Hepatocyte (in vitro differentiated cells): ENCODE measurements at places on chromosomes 12 and 14. TPM values are rescaled to one million over a fixed set of nuclear protein-coding genes. Genes with fewer than 3 reads are reported as not detected.

The SMCO2 gene
- not detected in 2 replicates for total RNA-seq

The TEX52 gene
- not detected in 2 replicates for total RNA-seq

The MSI1 gene
- 2.2 and 9.3 TPM in 2 replicates for total RNA-seq

The DDX51 gene
- total RNA-seq, result 5.8 and 6.8 TPM in 2 replicates

DNA sequence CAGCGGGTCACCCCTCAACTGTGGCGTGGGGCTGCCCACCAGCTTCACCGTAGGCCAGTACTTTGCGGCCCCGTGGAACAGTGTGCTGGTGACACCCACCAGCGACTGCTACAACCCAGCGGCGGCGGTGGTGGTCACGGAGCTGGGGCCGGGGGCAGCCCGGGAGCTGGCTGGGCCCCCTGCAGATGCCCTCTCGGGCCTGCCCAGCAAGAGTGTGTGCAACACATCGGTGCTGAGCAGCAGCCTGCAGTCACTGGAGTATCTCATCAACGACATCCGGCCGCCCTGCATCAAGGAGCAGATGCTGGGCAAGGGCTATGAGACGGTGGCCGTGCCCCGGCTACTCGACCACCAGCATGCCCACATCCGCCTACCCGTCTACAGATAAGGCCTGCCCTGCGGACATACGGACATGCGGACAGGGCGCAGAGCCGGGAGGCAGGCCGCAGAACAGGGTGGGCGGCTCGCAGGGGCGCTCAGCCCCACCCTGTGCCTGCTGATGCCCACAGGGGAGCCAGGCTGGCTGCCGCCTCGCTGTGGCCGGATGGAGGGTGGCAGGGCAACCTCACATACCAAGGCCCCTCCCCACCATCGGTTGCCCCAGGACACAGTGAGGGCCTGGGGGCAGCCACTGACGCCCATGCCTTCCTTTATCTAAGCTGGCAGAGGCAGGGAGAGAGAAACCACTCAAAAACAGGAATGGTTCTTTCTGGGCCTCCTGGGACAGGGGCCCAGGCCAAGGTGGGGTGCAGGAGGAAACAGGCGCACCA lies 55.5 kb downstream of the FAM222A start:
- H3K4me3 ChIP-seq, result no peak overlapping the region
- no peak for DNase-seq
- H3K27ac ChIP-seq, result no peak overlapping the region
- no peaks in the 10 kb centered on the region for H3K27me3 ChIP-seq
- H3K4me1 ChIP-seq, result peaks cover 3% of the 10 kb centered on the region

DNA sequence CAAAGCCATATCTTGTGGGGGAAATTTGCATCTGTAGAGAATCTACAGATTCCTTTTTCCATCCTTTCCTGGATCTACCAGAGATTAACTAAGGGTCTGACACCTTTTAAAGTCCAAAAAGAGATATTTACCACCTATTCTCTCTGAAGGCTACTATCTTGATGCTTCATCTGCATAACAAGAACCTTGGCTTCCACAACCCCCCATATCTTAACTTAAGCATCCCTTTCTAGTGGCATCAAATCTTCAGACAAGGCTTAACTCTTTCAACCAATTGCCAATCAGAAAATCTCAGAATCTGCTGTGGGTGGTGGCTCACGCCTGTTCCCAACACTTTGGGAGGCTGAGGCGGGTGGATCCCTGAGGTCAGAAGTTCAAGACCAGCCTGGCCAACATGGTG lies 74.3 kb upstream of the FICD start:
- H3K27ac ChIP-seq, result no peak overlapping the region
- DNase-seq, result no peak
- H3K4me1 ChIP-seq, result no peaks in the 10 kb centered on the region
- no peaks in the 10 kb centered on the region for H3K36me3 ChIP-seq
- H3K4me3 ChIP-seq, result no peak overlapping the region

GRCh38 chr14:45252366-45253069 lies 484 bp downstream of the MIS18BP1 start:
- H3K4me1 ChIP-seq, result no peaks in the 10 kb centered on the region
- H3K27ac ChIP-seq, result peak overlapping the region; percentile 63
- no peaks in the 10 kb centered on the region for H3K27me3 ChIP-seq
- DNase-seq, result peak; percentile 6
- H3K36me3 ChIP-seq, result no peaks in the 10 kb centered on the region

- no peaks in the 10 kb centered on the region for H3K36me3 ChIP-seq
- no peak for DNase-seq
- H3K4me3 ChIP-seq, result no peak overlapping the region
- no peaks in the 10 kb centered on the region for H3K27me3 ChIP-seq
- no peak overlapping the region for H3K27ac ChIP-seq
These were observed 38.3 kb upstream of the LDHB start for GRCh38 chr12:21695986-21696385.

DNA sequence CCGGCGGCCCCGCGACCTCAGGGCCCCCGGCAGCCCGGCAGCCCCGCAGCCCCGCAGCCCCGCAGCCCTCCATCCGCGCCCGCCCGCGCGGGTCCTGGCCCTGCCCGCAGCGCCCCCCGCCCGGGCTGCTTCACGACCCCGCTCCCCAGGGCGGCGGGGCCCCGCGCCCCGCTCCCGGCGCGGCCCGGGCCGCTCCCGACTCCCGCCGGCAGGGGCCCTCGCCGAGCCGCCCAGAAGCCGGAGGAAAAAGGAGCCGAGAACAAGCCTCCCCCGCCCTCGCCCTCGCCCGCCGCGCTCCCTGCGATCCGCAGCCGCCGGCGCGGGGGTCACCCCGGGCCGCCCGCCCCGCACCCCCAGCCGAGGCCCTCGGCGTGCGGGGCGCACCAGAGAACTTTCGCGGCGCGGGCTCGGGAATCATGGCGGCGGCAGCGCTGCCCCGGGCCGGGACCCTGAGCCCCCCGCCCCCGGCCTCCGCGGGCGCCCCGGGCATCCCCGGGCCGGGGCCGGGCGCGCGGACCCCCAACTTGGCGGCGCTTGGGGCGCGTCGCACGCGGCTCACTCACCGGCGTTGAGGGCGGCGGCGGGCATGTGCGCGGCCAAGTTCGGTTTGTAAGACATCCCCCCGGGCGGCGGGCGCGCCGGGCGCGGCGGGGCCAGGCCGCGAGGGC lies 521 bp downstream of the CDK2AP1 start:
- H3K4me1 ChIP-seq, result peaks cover 16% of the 10 kb centered on the region
- peak overlapping the region; percentile 96 for H3K27ac ChIP-seq
- no peaks in the 10 kb centered on the region for H3K27me3 ChIP-seq
- no peaks in the 10 kb centered on the region for H3K36me3 ChIP-seq
- H3K4me3 ChIP-seq, result peak overlapping the region; percentile 78
- peak; percentile 90 for DNase-seq

GRCh38 chr14:97564334-97564733 lies 767.2 kb downstream of the VRK1 start:
- DNase-seq, result no peak
- H3K36me3 ChIP-seq, result no peaks in the 10 kb centered on the region
- H3K27me3 ChIP-seq, result no peaks in the 10 kb centered on the region
- H3K27ac ChIP-seq, result no peak overlapping the region
- H3K4me1 ChIP-seq, result no peaks in the 10 kb centered on the region

DNA sequence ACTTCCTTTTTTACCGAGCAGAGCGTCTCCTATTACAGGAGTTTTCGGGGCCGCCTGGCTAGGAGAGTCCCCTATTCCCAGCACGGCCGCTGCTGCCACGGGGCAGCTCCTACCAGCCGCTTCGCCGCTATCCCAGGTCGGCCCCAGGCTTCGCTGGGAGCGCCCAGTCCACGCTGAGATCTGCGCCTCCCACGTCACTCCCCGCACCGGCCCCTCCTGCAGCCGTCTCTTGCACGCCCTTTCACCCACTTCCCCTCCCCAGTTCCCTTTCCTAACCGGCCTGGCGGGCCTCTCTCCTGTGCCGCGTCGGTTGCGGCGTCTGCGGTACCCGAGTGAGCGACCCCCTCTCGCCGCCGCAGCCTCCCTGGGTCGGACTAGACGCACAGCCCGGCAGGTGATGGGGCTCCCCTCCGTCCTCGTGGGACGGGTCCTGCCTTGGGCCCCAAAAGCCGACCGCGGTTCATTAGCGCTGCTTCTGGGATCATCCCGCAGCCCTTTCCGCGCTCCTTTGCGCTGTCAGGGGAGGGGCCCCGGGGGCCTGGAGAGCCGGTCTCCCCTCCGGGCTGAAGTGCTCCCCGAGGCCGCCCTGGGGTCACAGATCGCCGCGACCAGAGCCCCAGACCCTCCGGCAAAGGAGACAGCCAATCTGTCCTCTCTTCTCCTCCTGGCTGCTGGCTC lies 1318.4 kb downstream of the TMEM121 start:
- H3K27me3 ChIP-seq, result no peaks in the 10 kb centered on the region
- H3K36me3 ChIP-seq, result no peaks in the 10 kb centered on the region
- DNase-seq, result no peak
- H3K4me3 ChIP-seq, result no peak overlapping the region

GRCh38 chr14:70827752-70828151 lies 18.4 kb upstream of the MAP3K9 start:
- DNase-seq, result peak; percentile 44
- H3K4me3 ChIP-seq, result no peak overlapping the region
- H3K36me3 ChIP-seq, result no peaks in the 10 kb centered on the region
- no peaks in the 10 kb centered on the region for H3K27me3 ChIP-seq
- no peaks in the 10 kb centered on the region for H3K4me1 ChIP-seq
- H3K27ac ChIP-seq, result peak overlapping the region; percentile 56

DNA sequence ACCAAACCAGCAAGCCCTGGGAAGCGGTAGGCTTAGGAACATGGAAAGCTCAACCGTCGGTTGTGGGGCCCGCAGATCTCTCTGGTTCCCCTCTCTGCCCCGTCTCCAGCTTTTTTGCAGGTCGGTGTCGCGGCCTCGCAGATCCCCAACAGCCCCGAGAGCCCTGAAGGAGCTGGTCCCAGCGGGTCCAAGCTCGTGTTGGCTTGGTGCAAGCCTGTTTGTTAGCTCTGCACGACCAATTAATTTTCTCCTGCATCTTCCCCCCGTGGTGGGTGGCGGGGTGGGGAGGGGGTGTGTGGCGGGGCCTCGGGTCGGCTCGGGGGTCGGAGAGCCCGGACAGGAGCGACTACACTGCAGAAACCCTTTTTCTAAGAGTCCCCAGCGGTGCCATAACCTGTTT lies 449 bp upstream of the SLC24A4 start:
- no peaks in the 10 kb centered on the region for H3K36me3 ChIP-seq
- no peak for DNase-seq

DNA sequence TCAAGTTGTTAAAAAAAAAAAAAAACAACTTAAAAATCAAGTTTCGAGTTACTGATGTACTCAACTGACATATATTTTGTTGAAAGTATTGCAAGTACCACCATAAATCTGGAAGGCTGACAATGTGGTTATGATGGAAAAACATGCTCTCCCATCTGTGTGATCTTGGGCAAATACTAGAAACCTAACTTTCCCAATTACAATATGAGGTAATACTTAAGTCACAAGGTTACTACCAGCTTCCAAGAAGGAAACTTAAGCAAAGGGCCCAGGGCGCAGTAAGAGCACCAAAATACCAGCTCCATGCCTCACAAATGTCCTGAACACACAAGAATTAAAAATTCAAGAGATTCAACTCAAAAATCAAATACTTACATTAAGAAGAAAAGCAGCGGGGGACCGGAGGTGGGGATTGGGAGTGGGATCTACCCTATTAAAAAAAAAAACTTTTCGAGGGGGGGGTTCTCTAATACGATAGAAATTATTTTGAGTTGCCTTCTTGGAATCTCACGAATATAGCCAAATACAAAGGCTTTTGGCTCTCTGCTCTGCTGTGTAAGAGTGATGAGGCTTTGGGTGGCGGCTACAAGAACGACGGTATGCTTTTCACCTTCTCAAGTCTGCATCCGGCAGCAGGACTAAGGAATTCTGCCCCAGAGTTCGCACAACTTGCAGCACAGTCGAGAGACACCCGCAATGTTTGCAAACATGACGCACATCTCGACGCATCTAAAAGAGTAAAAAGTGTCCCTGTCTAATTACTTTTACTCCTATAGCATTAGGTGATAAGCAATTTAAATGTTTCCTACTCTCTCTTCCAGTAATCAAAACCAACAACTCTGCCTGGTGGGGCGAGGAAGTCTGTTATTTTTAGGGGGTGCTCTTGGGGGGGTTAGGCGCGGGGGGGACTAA lies 1.1 kb downstream of the SAV1 start:
- peak overlapping the region; percentile 99 for H3K27ac ChIP-seq
- H3K36me3 ChIP-seq, result no peaks in the 10 kb centered on the region
- peak overlapping the region; percentile 71 for H3K4me3 ChIP-seq
- H3K4me1 ChIP-seq, result no peaks in the 10 kb centered on the region
- H3K27me3 ChIP-seq, result no peaks in the 10 kb centered on the region

GRCh38 chr12:49733219-49734017 lies 7.9 kb upstream of the TMBIM6 start:
- no peak overlapping the region for H3K4me3 ChIP-seq
- H3K36me3 ChIP-seq, result no peaks in the 10 kb centered on the region
- H3K4me1 ChIP-seq, result no peaks in the 10 kb centered on the region
- no peak overlapping the region for H3K27ac ChIP-seq
- DNase-seq, result no peak
- no peaks in the 10 kb centered on the region for H3K27me3 ChIP-seq
